ENCODE measurements at places on chromosomes 12 and 14.
A peak's percentile ranks its signal among the peaks of the same experiment; 100 is the strongest.

- no peak for DNase-seq
- no peaks in the 10 kb centered on the region for H3K36me3 ChIP-seq
- no peak overlapping the region for H3K4me3 ChIP-seq
- H3K27me3 ChIP-seq, result peaks cover 9% of the 10 kb centered on the region
Measured at GRCh38 chr12:15772405-15773018, 16.7 kb downstream of the EPS8 start.

GRCh38 chr12:111780166-111780565 lies 13.4 kb downstream of the ALDH2 start:
- peaks cover 7% of the 10 kb centered on the region for H3K4me1 ChIP-seq
- no peak overlapping the region for H3K27ac ChIP-seq
- no peak for DNase-seq
- H3K36me3 ChIP-seq, result no peaks in the 10 kb centered on the region

DNA sequence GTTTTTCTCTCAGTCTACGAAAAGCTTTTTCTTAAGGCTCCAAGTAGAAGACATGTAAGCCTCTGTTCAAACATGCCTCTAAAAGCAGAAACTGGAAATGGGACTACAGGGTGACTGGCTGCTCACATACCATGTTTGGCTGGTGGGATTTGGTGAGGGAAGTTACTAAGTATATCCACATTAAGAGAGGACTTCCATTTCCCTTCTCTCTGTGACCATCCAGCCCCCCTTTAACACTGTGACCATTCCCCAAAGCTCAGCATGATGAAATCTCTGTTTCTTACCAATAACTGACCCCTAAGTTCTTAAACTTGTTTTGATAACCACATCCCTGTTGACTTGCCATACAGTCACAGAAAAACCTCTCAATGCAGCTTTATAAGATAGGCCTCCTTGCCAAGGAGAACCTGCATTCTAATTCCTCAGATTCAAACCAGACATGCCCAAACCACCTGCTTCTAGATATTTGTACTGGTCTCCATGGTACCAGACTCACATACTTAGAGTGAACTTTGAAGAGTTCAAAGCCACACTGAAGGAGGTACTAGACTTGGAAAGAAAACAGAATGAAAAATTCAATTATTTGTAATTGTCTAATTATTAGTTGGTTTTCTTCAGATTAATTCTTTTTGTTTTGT lies 102.2 kb downstream of the VEZT start:
- H3K36me3 ChIP-seq, result no peaks in the 10 kb centered on the region
- no peak overlapping the region for H3K4me3 ChIP-seq
- H3K27ac ChIP-seq, result no peak overlapping the region
- no peaks in the 10 kb centered on the region for H3K4me1 ChIP-seq

- DNase-seq, result no peak
- H3K4me1 ChIP-seq, result no peaks in the 10 kb centered on the region
- H3K27ac ChIP-seq, result no peak overlapping the region
Measured at GRCh38 chr12:43880547-43880946, 44.7 kb downstream of the TMEM117 start.

DNA sequence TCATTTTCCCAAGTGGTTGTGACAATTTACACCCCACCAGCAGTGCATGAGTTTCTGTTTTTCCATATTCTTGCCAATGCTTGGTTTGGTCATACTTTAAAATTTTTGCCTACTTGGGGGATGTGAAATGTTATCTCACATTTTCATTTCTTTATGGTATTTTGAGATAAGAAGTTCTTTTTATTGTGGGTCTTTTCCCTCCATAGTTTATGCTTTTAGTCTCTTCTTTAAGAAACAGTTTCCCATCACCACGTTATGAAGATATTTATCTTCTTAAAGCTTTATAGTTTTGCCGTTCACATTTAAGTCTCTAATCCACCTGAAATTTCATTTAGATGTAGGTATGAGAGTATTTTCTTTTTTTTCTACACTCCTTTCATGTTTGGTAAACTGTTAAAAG lies 95.7 kb downstream of the PPM1A start:
- no peak overlapping the region for H3K4me3 ChIP-seq
- H3K4me1 ChIP-seq, result no peaks in the 10 kb centered on the region
- no peak overlapping the region for H3K27ac ChIP-seq
- H3K27me3 ChIP-seq, result peaks cover 9% of the 10 kb centered on the region
- no peak for DNase-seq

GRCh38 chr12:18932211-18932610 lies 194.3 kb downstream of the CAPZA3 start:
- no peak overlapping the region for H3K4me3 ChIP-seq
- no peak overlapping the region for H3K27ac ChIP-seq
- H3K4me1 ChIP-seq, result no peaks in the 10 kb centered on the region
- peaks cover 4% of the 10 kb centered on the region for H3K27me3 ChIP-seq
- DNase-seq, result no peak

GRCh38 chr12:71865166-71865713 lies 25.7 kb downstream of the TBC1D15 start:
- H3K36me3 ChIP-seq, result peaks cover 49% of the 10 kb centered on the region
- H3K27ac ChIP-seq, result peak overlapping the region; percentile 30
- H3K4me1 ChIP-seq, result peaks cover 47% of the 10 kb centered on the region
- no peak for DNase-seq
- H3K4me3 ChIP-seq, result no peak overlapping the region
- no peaks in the 10 kb centered on the region for H3K27me3 ChIP-seq

GRCh38 chr14:102798926-102799325 lies 21.7 kb downstream of the TRAF3 start:
- peaks cover 24% of the 10 kb centered on the region for H3K36me3 ChIP-seq
- H3K27me3 ChIP-seq, result no peaks in the 10 kb centered on the region
- peak overlapping the region; percentile 6 for H3K27ac ChIP-seq
- H3K4me3 ChIP-seq, result no peak overlapping the region
- H3K4me1 ChIP-seq, result peaks cover 44% of the 10 kb centered on the region
- DNase-seq, result no peak

- peaks cover 14% of the 10 kb centered on the region for H3K27me3 ChIP-seq
- DNase-seq, result peak; percentile 60
- peaks cover 9% of the 10 kb centered on the region for H3K4me1 ChIP-seq
- H3K36me3 ChIP-seq, result no peaks in the 10 kb centered on the region
- no peak overlapping the region for H3K4me3 ChIP-seq
Measured at GRCh38 chr14:104870368-104871144, 5.5 kb downstream of the CEP170B start.

DNA sequence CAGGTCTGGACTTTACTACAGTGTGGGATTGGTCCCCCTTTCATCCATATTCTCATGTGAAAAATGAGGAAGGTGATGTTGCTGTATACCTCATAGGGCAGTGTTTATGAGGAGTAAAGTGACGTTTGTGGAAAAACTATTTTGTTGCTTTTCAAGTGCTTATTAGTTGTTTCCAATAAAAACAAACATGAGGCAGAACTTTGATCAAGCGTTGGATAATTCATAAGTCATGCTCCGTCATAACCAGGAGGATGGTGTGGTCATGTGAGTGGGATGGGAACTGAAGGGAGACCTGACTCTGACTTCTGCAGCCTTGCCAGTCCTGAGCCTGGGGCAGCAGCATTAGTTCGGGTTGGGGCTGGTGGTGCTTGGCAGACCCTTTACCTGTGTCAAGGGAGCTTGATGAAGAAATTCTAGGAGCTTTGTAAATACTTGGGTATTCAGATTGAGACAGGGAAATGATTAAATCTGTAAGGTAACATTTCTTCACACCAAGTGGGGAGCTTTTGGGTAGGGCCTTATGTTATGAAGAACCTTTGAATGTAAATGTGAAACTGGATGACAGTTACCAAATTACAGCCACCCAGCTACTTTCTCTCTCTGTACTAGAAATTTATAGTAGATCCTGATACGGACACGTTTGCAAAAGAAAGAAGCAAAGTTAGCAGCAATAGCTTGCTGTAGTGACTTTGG lies 462.4 kb upstream of the RGS6 start:
- DNase-seq, result no peak
- no peak overlapping the region for H3K27ac ChIP-seq
- peaks cover 21% of the 10 kb centered on the region for H3K36me3 ChIP-seq
- no peaks in the 10 kb centered on the region for H3K27me3 ChIP-seq

- H3K4me1 ChIP-seq, result peaks cover 69% of the 10 kb centered on the region
- H3K36me3 ChIP-seq, result peaks cover 49% of the 10 kb centered on the region
- H3K4me3 ChIP-seq, result no peak overlapping the region
Measured at GRCh38 chr12:10563966-10564365, 49.4 kb downstream of the MAGOHB start.

GRCh38 chr12:122986258-122986871 lies 5.9 kb downstream of the ARL6IP4 start:
- H3K4me1 ChIP-seq, result peaks cover 32% of the 10 kb centered on the region
- peaks cover 13% of the 10 kb centered on the region for H3K36me3 ChIP-seq
- no peaks in the 10 kb centered on the region for H3K27me3 ChIP-seq
- H3K4me3 ChIP-seq, result no peak overlapping the region

GRCh38 chr14:95541346-95541745 lies 6.5 kb downstream of the GLRX5 start:
- no peak overlapping the region for H3K27ac ChIP-seq
- H3K4me3 ChIP-seq, result no peak overlapping the region
- H3K36me3 ChIP-seq, result peaks cover 11% of the 10 kb centered on the region

- H3K27ac ChIP-seq, result no peak overlapping the region
- DNase-seq, result no peak
- peaks cover 5% of the 10 kb centered on the region for H3K27me3 ChIP-seq
- H3K36me3 ChIP-seq, result no peaks in the 10 kb centered on the region
- no peak overlapping the region for H3K4me3 ChIP-seq
Measured at GRCh38 chr14:74389980-74390379, 36.0 kb downstream of the SYNDIG1L start.

- DNase-seq, result no peak
- H3K4me3 ChIP-seq, result no peak overlapping the region
Measured at GRCh38 chr12:127548123-127548553, 718.8 kb upstream of the TMEM132C start.

GRCh38 chr12:94074216-94074979 lies 74.0 kb upstream of the PLXNC1 start:
- no peak for DNase-seq
- H3K4me1 ChIP-seq, result peaks cover 15% of the 10 kb centered on the region
- peaks cover 8% of the 10 kb centered on the region for H3K27me3 ChIP-seq
- H3K36me3 ChIP-seq, result no peaks in the 10 kb centered on the region

- H3K36me3 ChIP-seq, result no peaks in the 10 kb centered on the region
- H3K27me3 ChIP-seq, result peaks cover 20% of the 10 kb centered on the region
- H3K4me3 ChIP-seq, result no peak overlapping the region
- no peak for DNase-seq
- no peak overlapping the region for H3K27ac ChIP-seq
- no peaks in the 10 kb centered on the region for H3K4me1 ChIP-seq
Measured at GRCh38 chr14:104966981-104967385, 11.2 kb downstream of the AHNAK2 start.

GRCh38 chr12:46354111-46354801 lies 18.3 kb downstream of the SLC38A2 start:
- H3K4me3 ChIP-seq, result no peak overlapping the region
- peaks cover 17% of the 10 kb centered on the region for H3K4me1 ChIP-seq
- H3K36me3 ChIP-seq, result peaks cover 12% of the 10 kb centered on the region
- no peak overlapping the region for H3K27ac ChIP-seq

GRCh38 chr14:74936731-74937130 lies 13.7 kb upstream of the RPS6KL1 start:
- H3K27ac ChIP-seq, result no peak overlapping the region
- no peaks in the 10 kb centered on the region for H3K36me3 ChIP-seq
- peaks cover 6% of the 10 kb centered on the region for H3K27me3 ChIP-seq
- H3K4me1 ChIP-seq, result peaks cover 20% of the 10 kb centered on the region

DNA sequence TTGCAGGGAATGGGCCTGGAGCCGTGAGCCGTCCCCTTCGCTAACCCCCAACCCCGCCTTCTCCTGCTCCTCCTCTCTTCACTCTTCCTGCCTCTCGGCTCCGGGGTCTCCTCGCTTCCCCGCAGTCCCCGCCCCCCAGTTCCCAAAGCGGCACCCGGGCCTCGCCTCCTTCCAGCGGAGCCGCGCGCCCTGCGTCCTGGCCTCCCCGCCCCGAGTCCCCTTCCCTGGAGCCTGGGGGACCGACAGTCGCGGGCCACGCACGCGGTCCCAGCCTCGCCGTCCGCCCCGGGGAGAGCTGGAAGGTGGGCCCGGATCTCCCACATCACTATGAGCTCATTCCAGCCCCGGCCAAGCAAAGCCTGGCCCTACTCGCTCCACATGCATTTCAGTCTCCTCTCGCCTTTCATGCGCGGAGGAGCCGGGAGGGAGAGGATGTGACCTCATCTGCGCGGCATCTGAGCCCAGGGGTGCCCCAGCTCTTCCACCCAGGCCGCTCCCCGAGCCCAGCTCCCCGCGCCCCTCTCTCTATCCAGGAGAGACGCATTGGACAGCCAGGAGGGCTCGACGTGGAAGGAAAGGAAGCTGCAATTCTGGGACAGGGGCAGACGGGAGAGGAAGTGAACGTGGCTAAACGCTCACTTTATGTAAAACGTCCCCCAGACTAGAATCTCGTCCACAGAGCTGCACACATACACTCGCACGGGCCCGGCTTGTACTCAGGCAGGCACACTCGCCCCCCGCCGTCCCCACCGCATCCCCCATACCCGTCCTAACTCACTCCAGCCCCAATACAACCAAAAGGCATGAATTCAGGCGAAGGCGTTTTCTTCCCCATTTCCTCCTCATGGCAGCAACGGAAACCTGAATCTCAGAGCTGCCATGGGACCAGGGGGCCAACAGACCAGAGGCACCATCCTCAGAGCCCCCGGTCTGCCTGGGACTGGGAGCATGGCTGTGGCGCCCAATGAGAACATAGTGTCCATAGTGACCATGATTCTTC lies 108.7 kb upstream of the CCND2 start:
- peak overlapping the region; percentile 82 for H3K4me3 ChIP-seq
- peak; percentile 70 for DNase-seq
- H3K27me3 ChIP-seq, result peaks cover 3% of the 10 kb centered on the region
- peak overlapping the region; percentile 93 for H3K27ac ChIP-seq
- peaks cover 35% of the 10 kb centered on the region for H3K4me1 ChIP-seq

Data from activated naive CD8-positive, alpha-beta T cell treated with anti-CD3 and anti-CD28 coated beads for 36 hours (primary cell).